ENCODE measurements at places on chromosomes 2 and 18.

GRCh38 chr18:6155707-6156106 is 259.0 kb downstream of the L3MBTL4 start:
- DNase-seq, result no peak

- DNase-seq, result no peak
Observed at GRCh38 chr2:68569604-68570003, 73.8 kb upstream of the PROKR1 start.

GRCh38 chr2:21052044-21052443 is 8.2 kb upstream of the APOB start:
- no peak for DNase-seq

DNA sequence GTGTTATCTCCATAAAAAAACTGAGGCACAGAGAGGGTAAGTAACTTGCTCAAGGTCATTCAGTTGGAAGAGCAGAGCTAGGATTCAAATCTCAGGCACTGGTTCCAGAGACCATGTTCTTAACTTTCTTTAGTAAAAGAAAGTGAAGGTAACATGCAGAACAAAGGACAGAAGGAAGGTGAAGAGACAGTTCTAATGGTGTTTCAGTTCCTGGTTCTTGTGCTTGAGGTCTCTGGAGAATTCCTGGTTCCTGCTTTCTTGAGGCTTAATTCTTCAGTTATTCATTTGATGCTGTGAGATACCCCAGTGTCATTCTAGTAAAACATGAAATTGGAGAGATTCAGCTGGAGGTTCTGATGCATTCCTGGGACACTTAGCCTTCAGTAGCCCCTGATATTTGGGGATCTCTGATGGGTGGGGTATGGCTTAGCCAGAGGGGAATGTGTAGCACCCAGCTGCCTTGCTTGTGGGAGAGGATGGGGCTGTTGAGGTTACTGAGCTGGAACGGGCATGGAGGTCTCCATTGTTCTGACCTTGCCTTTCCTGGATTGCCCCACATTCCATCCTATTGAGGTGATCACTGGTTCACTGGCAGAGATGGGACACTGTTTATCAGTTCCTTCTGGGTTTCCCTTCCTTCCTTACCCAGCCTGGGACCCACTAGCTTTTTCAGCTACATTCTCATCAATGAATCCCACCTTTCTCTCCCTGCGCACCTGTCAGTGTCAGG is 46.8 kb downstream of the SEMA4F start:
- no peak for DNase-seq

DNA sequence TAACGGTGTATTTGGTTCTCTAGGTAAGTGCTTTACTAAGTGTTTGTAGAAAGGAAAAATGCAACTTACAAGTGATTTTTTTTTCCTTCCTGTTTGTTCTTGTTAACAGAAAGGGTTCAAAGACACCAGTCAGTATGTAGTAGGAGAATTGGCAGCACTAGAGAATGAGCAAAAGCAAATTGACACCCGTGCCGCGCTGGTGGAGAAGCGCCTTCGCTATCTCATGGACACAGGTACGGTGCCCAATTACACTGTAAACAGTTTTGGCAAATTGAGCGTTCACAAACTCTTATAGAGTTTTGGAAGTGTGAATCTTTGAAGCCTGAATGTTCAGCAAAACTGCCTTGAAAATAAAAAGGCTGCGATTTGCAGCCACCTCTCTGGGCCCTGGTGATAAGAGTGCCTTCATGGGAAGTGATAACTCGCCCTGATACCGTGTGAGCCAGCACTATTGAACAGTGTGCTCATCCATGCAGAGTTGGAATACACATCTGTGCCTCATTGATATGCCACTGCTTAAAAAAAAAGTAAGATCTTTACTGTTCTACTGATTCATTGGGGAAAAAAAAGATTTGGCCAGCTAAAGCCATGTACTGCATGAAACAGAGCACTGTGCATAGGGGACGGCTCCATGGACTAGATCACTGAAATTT is 54.0 kb upstream of the OTX1 start:
- no peak for DNase-seq

DNA sequence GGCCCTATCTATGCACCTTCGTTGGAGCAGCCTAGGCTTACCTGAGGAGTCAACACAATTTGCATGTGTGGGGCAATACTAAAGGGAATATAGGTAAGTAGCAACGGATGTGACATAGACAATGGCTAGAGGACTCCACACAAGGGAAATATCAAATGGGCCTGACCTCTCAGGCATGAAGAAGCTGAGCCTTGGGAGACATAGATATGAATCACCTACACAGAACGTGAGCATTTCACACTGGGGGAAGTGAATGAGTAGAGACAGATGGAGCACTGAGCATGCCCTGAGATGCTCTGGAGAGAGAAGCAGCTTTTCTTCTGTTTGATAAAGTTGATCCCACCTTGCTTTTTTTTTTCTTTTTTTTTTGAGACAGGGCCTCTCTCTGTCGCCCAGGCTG is 97.9 kb downstream of the ATL2 start:
- DNase-seq, result no peak

DNA sequence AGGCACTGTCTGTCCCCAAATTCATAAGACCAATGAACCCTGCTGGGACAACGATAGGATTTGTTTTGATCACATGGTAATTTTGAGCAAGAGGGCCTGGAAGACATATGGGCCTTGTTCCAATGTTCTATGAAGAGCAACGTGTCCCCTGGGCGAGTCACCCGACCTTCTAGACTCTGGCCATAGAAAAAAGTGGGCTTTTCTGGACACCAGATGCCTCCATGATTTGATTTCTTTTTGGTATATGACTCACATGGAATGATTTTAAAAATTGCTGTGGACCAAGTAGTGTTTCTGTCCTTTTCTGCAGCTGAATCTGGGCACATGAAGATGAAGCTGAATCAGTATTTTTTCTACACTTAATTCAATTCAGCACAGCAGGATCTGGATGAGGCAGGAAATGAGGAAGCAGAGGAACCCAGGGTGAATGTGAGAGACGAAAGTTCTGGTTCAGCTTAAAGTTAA is 104.9 kb downstream of the CDC42EP3 start:
- DNase-seq, result no peak

GRCh38 chr2:190060626-190061025 is 1.9 kb downstream of the MSTN start:
- no peak for DNase-seq

DNA sequence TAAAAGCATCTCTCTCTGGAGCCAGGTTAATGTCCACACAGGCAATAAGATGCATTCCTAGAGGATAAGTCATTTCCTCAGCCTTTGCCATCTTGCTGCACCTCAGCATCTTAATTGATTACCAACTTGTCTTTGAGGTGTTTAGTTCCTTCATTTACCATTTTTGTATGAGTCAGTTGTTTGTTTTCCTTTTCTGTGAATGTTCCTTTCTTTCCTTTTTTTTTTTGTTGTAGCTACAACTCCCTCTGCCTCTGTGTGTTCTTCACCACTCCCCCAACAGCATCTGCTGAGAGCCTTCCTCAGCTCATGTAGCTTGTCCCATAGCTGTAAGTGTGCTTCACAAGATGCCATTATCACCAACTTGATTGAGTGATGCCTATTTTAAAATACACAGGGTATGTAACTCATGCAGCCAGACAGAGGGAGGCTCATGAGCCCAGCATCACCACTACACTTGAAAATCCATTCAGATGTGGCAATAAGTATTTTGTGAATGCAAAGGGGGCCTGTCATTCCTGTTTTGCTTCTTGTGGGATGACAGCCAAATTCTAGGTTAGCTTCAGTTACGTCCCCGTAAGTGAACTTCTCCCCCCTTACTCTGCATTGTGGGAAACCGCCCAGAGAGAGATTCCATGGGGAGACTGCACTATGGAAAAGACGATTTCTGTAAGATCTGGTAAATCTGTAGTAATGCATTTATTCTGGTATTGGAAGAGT is 315.9 kb upstream of the ZEB2 start:
- no peak for DNase-seq

DNA sequence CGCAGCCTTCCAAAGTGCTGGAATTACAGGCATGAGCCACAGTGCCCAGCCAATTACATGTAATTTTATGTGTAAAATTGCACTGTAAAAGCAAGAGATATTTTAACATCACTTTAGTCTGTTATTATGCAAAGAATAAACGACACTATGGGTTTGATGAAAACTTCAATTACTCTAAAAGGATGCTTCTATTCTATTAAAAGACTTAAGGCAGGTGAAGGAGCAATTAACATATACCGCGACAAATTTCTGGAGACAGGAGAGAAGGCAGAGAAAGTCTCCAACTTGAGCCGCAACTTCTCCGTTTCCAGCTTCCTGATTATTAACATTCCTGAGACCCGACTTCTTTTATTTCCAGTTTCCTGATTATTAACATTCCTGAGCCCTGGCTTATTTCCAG is 53.7 kb downstream of the FAM210A start:
- no peak for DNase-seq

- DNase-seq, result no peak
Observed at GRCh38 chr2:190387422-190387821, 20.7 kb upstream of the MFSD6 start.

DNA sequence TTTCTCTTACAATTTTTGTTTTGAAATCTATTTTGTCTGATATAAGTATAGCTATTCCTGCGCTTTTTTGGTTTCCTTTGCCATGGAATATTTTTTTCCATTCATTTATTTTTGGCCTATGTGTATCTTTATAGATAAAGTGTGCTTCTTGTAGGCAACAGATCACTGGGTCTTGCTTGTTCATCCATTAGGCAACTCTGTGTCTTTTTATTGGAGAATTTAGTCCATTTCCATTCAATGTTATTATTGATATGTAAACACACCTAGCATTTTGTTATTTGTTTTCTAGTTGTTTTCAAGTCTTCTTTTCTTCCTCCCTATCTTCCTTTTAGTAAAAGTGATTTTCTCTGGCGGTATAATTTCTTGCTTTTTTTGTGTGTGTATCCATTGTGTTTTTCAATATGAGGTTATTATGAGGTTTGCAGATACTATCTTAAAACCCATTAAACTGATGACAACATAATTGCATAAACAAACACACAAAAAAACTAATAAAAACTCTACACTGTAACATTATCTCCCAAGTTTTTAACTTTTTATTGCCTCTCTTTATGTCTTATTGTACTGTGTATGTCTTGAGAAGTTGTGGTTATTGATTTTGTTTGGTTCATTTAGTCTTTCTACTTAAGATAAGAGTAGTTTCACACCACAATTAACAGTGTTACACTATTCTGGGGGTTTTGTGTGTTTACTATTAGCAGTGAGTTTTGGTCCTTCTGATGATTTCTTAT is 71.6 kb downstream of the ANKRD62 start:
- DNase-seq, result no peak

- DNase-seq, result no peak
Observed at GRCh38 chr18:26208977-26209376, 17.3 kb upstream of the TAF4B start.

GRCh38 chr2:181404472-181404871 is 52.7 kb upstream of the ITGA4 start:
- DNase-seq, result no peak

DNA sequence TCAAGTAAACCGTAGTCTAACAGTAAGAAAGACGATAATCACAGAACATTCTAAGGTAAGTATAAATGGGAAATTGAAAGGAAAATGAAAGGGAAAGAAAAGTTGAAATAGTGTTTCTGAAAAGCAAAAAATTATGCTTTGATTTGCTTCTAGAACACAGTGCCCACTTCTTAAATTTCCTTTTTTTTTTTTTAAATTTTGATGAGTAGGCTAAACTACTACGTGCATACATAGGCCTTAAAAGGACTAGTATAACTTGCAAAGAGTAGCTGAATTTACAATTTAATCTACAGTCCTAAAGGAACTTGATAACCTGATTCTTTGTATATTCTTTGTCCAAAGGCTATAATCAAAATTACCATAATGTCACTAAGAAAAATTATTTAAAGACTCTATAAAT is 325.3 kb downstream of the PAX3 start:
- no peak for DNase-seq

DNA sequence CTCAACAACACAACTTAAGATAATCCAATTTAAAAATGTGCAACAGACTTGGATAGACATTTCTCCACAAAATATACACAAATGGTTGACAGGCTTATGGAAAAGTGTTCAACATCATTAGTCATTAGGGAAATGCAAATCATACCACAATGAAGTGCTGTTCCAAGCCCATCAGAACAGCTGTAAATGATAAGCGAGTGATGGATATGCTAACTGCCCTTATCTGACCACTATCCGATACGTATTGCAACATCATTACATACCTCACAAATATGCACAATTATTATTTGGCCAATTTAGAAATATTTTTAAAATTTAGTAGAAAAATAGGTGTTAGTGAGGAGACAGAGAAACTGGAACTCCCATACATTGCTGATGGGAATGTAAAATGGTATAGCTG is 62.2 kb downstream of the PPP4R1 start:
- DNase-seq, result no peak

GRCh38 chr2:233817361-233817911 is 36.9 kb downstream of the HJURP start:
- DNase-seq, result no peak

DNA sequence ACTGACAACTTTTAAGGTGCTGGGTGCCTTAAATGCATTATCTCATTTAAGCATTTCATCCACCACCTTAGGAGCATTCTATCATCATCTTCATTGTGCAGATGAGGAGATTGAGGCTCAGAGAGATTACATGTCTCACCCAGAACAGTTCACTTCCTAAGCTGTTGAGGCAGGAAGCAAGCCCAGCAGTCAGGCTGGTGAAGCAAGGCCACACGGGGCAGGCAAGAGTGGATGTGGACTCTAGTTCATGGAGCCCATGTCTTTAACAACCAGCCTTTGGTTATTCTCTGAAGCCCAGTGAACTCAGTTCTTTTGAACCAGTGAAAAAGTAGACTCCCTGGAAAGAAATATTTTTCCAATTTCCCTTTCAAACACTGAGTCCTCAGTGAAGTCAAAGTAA is 294.8 kb upstream of the MGAT5 start:
- no peak for DNase-seq

Measured in activated CD4-positive, alpha-beta T cell treated with anti-CD3 and anti-CD28 coated beads, Interleukin-10, Interleukin-2, amounts not matched to agents 100 ng/mL and 50 ng/mL, durations not matched to agents 16 hours and 8 hours (primary cell).